ENCODE measurements at places on chromosomes 12 and 14.
A peak's percentile ranks its signal among the peaks of the same experiment; 100 is the strongest.

DNA sequence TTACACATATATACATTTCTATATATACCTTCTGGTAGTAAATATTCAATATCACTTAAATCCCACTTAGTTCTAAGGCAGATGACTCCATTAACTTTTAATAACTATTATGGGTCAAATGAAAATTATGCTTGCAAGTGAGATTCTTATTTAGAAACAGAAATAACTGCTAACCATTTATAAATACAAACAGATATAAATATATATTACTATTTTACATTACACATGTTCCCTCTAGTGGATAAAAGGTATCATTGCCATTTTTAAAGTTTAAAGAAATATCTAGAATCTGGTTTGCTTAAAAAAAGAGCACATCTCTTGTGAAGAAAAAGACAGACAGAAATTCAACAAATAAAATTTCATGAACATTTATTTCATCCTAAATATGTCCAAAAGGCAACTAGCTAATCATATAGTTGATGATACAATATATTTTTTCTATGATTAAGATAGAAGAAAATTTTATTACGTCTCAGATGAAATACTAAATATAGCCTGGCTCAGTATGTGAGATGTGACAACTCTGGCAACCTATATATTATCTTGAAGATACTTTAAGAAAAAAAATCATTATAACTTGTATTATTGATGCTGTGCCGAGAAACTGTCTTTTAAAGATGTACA, 11.7 kb upstream of the RAD51AP1 start:
- no peak for DNase-seq

GRCh38 chr14:99589651-99590530, 14.1 kb downstream of the CCDC85C start:
- DNase-seq = no peak

DNA sequence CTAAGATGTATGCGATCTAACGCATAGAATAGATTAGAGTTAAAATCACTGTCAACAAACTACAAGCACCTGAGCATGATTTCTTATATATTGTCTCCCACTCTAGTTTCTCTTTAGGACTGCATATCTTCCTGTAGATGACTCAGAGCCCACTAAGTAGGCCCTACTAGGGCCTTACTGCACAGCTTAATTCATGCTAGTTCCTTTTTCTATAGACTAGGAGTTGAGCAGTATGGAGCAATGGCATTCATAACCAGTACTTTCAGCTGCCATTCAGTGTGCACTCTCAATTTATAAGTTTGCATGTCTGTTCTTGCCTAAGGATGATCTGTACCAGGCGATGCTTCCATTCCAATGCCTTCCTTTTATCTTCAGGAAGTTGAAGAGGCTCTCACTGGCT, 103.5 kb downstream of the METTL25 start:
- DNase-seq = no peak

GRCh38 chr12:68094195-68094594, 65.3 kb downstream of the IFNG start:
- DNase-seq = no peak

DNA sequence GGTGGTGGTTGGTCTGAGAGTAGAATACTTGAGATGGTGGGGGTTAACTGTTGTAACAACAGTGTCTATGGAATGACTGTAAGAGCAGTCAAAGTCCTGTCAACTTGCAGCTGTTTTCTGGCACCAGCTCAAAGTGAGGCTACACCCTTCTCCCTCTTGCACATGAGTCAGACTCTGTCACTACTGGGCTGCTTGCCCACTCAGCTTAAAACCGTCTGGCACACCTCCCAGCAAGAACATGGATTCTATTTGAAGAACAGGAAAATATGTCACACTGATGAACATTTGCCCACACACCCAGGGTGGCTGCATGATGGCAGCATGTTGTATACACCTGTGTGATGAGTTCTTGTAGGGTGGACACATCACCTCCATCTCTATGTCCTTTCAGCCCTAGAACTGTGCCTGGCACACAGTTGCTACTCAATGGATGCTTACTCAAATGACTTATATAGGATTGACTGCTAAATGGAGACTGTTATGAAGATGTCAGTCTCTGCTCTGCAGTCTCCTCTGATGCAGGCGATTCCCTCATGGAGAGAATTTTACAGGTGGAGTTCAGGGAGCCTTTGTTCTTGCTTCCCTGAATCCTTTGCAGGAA, 19.3 kb upstream of the SERPINA6 start:
- peak; percentile 100 for DNase-seq

GRCh38 chr14:76669770-76670169, 91.5 kb upstream of the VASH1 start:
- DNase-seq = no peak

DNA sequence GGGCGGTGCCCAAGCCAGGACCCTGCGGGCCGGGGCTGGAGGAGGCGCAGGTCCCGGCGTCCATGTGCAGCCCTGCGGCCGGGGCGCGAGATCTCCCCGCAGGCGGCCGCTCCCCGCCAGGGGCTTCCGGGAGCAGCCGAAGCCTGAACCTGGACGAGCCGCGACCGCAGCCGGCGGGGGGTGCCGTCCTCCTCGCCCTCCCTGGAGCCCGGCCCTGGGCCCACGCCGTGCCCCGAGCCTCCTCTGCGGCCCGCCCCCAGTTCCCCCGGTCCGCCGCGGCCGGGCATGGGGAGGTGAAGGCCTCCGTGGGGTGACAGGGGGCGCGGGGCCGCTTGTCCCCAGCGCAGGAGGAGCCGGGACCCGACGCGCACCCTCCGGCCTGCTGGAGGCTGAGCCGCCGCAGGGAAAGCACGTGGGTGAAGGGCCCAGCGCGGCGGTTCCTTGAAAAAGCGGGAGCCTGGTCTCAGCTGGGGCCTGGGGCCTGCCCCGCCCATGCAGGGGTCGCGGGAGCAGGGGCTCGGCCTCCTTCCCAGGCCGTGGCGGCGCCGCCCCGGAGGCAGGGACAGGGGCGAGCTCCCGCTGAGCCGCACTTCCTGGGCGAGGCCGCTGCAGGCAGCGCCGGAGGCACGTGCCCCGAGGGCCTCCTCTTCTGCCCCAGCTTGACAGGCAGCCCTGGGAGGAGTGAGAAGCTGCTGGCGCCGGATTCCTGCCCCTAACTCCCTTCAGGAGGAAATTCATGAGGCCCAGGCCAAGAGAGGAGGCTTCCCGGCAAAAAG, 55.6 kb upstream of the PPP2R5C start:
- peak; percentile 25 for DNase-seq

DNA sequence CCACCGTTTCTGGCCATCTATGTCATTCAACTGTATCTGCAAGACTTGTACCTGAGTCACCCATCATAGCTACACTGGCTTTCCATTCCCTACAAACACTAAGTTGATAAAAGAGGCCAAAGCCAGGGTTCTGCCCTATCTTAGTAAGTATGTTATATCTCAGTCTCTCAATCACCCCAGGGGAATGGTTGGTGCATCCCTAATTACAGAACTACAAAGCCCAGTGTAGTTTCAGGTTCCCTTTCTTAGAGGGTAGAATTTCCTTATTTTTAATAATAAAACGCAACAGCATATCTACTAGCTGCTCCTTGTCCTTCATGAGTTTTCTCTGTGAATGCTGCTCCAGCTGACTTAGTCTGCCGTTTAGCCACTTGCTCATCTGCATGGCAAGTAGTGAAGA, 57.6 kb downstream of the ST8SIA1 start:
- DNase-seq = no peak

DNA sequence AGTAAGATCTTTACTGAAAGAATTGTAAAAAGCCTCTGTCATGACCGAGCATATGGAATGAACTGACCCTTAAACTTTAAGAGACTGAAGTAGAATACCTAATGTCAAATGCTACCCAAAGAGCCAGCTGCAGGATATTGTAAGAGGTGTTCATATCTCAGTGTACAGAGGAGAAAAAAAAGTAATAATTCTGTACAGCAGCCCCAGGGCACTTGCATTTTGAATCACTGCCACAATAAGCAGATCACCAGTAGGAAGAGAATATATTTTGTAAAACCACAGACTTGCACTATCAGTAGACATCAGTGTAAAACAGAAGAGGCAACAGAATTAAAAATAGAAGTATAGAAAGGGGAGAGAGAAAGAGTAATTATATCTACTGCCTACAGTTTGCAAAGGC, 162.6 kb downstream of the PPFIA2 start:
- no peak for DNase-seq

DNA sequence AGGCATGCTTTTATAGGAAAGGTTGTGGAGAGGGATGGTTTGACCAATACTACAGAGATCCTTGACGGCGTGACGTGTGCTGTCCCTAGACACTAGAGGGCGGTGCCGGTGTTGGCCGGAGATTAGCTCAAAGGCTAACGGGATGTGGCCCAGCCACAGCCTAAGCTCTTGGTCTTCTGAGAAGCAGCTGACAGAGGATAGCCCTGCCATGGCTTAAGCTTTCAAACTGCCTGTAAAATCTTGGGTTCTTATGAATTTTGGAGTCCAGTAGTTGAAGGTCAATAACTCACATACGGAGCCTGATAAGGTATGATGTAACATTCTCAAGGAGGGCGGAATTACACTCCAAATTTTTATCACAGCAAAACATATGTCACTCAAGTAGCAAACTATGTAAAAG, 515.7 kb upstream of the ATXN7L3B start:
- DNase-seq = peak; percentile 58

GRCh38 chr12:19482036-19482435, 42.7 kb downstream of the AEBP2 start:
- no peak for DNase-seq

- peak; percentile 85 for DNase-seq
These were observed 132.5 kb downstream of the GPR135 start for GRCh38 chr14:59332727-59333126.

DNA sequence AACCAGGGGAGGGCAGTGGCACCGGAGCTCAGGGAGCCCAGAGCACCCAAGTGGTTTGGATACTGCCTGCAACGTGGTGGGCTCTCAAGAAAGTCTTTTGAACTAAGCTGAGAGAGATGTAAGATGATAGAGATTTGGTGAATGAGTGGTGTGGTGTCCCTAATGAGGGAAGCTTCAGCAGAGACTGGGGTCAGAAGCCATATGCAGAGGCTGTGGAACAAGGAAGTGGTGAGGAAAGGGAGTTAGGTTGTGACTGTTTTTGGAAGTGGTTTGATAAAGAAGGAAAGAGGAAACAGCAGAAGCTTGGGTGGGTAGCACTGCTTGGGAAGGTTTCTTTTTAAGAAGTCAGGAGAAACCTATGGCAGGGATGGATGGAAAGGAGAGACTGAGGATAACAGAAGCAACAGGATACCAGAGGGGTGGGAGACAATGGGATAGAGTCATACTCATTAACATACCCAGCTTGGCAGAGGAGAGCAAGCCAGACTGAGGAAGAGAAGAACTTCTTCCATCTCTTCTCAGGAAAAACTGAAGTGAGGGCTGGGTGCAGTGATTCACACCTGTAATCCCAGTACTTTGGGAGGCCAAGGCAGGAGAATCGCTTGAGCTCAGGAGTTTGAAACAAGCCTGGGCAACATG, 24.1 kb downstream of the SLC4A8 start:
- DNase-seq = no peak

- DNase-seq = no peak
These were observed 55.2 kb downstream of the RASSF3 start for GRCh38 chr12:64665514-64665913.

DNA sequence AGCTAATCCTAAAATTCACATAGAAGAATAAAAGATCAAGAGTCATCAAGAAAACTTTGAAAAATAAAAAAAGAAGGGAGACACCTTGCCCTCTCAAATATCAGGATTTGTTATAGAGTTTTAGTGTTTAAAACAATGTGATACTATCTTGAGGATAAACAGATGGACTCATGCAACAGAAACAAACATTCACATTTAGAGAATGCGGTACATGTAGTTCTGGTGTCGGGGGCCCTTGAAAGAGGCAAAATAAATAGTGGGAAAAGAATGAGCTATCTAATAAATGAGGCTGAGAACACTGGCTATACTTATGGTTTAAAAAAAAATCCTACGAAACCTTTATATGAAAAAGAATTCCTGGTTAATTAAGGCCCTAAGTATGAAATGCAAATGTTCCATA, 127.7 kb downstream of the LLPH start:
- no peak for DNase-seq

DNA sequence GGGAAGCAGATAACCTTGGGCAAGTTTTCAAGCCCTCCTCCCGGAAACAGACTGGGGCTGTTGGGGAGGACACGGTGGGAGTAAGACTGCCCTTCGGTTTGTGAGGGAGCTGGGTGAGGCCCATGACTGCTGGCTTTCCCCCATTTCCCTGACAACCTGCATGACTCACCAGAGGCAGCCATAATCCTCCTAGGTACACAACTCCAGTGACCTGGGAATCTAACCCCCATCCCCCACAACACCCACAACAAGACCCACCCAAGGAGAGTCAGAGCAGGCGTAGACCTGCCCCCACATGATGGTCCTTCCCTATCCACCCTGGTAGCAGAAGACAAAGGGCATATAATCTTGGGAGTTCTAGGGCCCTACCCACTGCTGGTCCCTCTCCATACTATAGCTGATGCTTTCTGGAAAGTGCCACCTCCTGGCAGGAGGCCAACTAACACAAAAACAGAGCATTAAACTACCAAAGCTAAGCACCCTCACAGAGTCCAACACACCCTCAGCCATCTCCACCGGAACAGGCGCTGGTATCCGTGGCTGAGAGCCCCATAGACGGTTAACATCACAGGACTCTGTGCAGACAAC, 14.8 kb downstream of the DDX24 start:
- DNase-seq = no peak

DNA sequence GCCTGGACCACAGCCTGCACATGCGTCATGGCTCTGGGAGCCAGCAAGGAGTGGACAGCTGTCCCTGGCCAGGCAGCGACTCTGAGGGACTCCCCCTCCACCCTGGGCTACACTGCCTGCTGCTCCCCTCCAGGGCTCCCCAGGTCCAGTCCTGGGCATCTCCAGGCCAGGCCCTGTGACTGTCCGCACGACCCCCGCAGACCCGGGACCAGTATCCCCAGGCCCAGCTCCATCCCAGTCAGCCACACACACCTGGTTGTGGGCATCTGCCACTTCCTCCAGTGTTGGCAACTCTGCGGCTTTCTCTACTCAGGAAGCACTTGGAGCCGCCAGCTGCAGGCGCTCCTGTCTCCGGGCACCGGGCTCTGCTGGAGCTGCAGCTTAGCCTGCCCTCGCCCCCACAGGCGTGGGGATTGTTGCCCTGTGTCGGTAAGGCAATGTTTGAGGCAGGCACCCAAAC, 2.4 kb downstream of the ULK1 start:
- no peak for DNase-seq

DNA sequence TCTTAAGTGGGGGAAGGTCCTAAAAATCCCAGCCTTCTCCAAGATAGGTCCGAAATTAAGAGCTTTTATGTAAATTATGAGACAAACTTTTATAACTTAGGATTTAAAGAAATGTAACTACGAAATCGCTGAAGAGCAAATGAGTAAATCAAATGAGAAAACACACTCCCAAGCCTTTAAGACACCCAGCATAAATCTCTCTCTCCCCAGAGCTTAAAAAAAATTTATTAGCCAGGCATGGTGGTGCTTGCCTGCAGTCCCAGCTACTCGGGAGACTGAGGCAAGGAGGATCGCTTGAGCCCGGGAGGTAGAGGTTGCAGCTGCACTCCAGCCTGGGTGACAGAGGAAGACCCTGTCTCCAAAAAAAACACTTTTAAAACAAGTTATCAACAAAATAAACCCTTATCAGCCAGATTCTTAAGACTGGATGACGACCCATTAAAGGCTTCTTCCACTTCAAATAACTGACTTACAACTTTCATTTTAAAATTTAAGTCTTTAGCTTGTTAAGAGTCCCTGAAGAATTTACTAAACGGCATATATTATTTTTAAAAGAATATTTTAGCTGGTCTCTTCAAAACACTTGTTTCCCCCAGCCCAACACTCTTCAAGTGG, 3.2 kb downstream of the PTGES3 start:
- DNase-seq = no peak
